DMS79 (cell line): ENCODE measurements at places on chromosomes 11 and 22.

- DNase-seq: no peak
These were observed 12.0 kb upstream of the ZDHHC13 start for GRCh38 chr11:19105011-19105410.

DNA sequence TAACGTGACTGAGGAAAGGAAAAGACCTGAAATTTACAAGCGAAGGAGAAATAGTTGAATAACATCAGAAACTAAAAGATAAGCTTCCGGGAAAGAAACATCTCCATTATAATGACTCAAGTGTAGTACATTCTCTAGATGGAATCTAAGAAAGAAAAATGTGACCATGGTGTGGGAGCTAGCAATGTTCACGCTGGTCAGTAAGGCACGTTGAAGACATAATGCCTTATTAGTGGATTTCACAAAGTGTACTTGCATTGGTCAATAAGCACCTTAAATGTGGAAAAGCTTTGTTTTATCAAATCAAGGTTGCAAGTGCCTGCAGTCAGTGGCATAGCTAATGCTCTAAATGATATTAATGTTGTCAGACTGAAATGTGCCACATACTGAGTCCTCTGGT lies 2.8 kb upstream of the LARGE1 start:
- no peak for DNase-seq

DNA sequence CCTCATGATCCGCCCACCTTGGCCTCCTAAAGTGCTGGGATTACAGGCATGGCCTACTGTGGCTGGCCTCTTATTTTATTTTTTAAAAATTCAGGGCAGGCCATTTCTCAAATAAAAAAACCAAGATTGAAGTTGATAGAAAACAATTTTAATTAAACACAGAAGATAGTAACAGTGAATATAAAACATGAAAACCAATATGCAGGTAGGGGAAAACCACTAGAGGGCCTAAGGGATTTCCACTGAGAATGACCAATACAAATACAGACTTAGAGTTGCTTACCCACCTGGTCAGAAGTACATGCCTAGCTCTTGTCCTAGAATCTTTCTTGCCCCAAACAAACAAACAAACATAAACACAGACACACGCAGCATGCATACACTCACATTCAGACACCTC lies 1.7 kb upstream of the RTCB start:
- DNase-seq: no peak

GRCh38 chr22:50551160-50551752 lies 5.6 kb downstream of the KLHDC7B start:
- DNase-seq: no peak

- no peak for DNase-seq
These were observed 7.6 kb downstream of the YDJC start for GRCh38 chr22:21622011-21622918.

GRCh38 chr11:57456960-57457642 lies 3.2 kb upstream of the RTN4RL2 start:
- DNase-seq: no peak

- DNase-seq: no peak
These were observed 185.6 kb upstream of the TENM4 start for GRCh38 chr11:79626135-79627075.

- no peak for DNase-seq
These were observed 47.4 kb downstream of the PKNOX2 start for GRCh38 chr11:125211948-125212340.

- DNase-seq: no peak
These were observed 38.2 kb downstream of the SCUBE1 start for GRCh38 chr22:43304831-43305590.

DNA sequence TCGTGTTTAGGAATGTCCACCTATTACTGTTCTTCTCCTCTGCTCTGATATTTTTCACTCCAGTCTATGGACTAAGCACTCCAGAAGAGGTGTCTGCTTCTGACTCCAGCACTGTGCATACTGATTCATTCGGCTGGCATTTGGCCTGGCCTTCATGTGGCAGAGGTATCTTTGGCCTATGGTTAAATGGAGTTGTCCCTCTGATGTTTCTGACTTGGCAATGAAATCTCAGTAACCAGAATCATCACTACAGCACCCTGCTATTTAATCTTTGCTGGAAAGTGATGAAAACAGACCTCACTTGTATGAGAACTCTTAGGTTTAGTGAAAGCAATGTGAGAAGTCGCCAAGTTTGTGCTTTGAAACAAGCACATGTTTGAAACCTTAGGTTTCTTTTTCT lies 155.2 kb downstream of the MAML2 start:
- no peak for DNase-seq
